ENCODE measurements at places on chromosomes 2 and 18.
A peak's percentile ranks its signal among the peaks of the same experiment; 100 is the strongest.

DNA sequence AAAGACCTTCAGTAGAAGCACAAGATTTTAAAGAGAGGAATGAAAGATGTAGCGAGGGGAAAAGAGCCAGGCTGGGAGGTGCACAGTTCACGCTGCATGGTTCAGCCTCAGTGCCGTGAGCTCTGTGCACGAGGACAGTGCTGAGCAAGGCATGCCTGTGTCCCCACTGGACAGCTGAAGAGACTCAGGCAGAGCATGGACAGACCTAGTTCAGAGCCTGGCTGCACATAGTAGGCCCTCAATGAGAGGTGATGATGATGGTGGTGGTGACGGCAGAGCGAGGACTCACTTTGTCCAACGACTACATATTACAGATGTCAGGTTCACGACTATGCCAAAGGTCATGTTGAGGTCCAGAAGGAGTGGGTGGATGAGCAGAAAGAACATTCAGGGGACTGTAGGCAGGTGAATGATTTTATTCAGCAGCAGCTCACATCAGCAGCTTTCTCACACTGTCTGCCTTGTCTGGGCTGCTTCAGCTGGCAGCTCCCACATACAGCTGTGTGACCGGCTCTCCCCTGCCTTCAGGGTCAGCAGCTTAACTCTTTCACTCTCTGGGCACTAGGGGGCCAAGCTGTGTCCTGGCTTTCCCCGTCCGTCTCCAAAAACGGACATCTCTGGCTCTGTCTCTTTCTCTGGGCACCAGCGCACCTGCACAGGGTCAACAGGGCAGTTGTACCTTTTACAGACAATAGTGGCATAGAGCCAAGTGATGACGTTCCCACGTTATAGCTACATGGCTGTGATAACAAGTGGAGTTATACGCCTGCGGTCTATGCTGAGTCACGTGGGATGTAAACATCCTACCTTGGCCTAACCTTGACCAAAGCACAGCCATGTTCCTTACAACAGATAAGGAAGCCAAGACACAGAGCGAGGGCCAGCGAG lies 128.8 kb upstream of the MSH6 start:
- no peak for DNase-seq

DNA sequence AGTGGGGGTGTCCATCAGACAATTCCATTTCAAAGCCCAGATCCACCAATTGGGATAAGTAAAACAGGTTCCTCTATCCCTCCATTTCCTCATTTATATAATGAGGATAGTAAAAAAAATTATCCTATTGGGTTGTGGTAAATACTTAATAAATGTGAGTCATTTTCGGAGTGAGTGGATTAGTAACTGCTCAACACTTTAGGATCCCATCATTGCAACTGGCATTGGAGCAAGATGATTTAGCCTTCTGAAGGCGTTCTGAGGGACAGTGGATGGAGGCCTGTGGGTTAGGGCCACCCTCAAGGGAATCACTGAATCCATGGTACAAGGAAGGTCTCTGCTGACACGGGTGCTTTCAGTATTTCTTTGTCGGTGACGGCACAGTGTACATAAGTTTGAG lies 108.6 kb upstream of the FZD7 start:
- no peak for DNase-seq

GRCh38 chr18:13120983-13121441 lies 97.5 kb upstream of the LDLRAD4 start:
- DNase-seq, result peak; percentile 38

GRCh38 chr2:9249020-9249800 lies 42.6 kb downstream of the ASAP2 start:
- DNase-seq, result peak; percentile 59

DNA sequence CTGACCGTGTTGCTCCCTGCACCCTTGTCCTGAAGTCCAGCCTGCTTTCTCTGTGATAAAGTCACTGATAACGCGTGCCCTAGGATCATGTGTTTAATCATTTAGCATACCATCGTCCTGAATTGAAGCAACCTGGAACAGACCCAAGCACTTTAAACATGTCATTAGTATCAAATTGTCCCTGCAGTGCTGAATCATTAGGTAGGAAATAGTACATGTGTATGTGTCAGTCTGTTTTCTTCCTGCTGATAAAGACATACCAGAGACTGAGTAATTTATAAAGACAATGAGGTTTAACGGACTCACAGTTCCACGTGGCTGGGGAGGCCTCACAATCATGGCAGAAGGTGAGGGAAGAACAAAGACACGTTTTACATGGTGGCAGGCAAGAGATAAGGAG lies 2.8 kb downstream of the ASB18 start:
- DNase-seq, result no peak

DNA sequence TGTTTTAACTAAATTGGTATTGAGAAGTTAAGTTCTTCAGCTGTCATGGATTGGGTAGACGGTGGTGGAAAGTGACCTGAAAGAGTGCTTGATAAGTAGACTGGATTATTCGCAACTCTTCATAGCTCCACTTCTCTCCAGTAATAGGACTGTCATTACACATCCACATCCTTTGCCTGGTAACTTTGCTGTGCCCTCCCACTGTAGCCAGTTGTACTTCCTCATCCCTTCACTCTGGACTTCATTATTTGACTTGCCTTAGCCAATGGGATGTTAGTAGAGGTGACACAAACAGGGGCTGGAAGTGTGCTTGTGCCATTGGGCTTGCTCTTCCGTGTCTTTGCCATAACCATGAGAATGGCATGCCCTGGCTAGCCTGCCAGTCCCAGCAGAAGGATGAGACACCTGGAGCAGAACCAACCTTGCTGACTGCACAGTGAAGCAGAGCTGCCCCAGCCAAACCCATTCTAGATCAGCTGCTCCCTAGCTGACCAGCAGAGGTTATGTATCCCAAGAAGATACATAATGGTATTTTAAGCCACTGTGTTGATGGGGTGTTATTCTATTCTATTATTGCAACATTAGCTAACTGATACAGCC lies 16.9 kb downstream of the QPCT start:
- DNase-seq, result no peak

DNA sequence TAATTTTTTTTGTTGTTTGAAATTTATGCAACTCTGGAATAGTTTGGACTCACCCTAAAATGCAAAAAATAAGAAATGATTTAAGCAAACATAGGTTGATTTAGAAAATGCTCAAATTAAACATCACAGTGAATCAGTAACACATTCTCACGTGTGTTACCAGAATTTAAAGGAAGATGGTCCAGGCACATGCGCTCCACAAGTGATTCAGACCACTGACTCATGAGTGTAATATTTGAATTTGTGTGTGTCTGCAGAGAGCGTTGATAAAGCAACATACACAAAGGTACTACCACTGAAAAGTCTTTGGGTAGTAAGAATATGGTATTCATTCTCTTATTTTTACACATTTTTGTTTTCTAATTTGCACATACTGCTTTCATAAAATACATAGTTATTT lies 7.9 kb downstream of the SS18 start:
- DNase-seq, result no peak

- DNase-seq, result no peak
These were observed 302.6 kb upstream of the SLC14A2 start for GRCh38 chr18:45312555-45313126.

- peak; percentile 59 for DNase-seq
These were observed 36.0 kb downstream of the PCBP1 start for GRCh38 chr2:70123051-70123828.

GRCh38 chr18:28091197-28091596 lies 85.7 kb downstream of the CDH2 start:
- DNase-seq, result no peak

GRCh38 chr2:110854355-110855081 lies 122.1 kb downstream of the ACOXL start:
- DNase-seq, result no peak

DNA sequence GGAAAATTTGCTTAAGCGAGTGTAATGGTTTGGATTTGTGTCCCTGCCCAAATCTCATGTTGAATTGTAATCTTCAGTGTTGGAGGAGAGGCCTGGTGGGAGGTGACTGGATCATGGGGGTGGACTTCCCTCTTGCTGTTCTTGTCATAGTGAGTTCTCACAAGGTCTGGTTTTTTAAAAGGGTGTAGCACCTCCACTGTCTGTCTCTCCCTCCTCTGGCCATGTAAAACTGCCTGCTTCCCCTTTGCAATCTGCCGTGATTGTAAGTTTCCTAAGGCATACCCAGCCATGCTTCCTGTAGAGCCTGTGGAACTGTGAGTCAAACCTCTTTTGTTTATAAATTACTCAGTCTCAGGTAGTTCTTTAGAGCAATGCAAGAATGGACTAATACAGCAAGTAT lies 6.6 kb downstream of the YIPF4 start:
- no peak for DNase-seq

- DNase-seq, result no peak
These were observed 14.5 kb downstream of the SLC40A1 start for GRCh38 chr2:189566046-189566445.

DNA sequence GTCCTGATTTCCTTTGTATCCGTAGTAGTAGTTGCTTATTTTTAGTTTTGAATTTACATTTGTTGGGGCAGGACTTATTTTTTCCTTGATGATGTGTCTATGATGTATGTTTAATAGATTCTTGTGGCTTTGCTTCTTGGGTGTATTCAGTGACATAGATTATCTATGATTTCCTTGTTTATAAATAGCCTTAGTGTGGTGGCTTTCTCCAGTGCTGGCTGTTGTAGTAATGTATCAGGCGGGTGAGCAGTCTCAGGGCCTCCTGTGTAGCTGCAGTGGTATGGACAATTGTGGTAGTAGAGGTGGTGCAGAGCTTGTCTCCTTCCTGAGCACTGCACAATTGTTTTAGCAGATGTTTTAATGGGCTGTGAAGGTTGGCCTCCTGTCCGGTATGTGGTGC lies 60.5 kb downstream of the SMCHD1 start:
- DNase-seq, result no peak

DNA sequence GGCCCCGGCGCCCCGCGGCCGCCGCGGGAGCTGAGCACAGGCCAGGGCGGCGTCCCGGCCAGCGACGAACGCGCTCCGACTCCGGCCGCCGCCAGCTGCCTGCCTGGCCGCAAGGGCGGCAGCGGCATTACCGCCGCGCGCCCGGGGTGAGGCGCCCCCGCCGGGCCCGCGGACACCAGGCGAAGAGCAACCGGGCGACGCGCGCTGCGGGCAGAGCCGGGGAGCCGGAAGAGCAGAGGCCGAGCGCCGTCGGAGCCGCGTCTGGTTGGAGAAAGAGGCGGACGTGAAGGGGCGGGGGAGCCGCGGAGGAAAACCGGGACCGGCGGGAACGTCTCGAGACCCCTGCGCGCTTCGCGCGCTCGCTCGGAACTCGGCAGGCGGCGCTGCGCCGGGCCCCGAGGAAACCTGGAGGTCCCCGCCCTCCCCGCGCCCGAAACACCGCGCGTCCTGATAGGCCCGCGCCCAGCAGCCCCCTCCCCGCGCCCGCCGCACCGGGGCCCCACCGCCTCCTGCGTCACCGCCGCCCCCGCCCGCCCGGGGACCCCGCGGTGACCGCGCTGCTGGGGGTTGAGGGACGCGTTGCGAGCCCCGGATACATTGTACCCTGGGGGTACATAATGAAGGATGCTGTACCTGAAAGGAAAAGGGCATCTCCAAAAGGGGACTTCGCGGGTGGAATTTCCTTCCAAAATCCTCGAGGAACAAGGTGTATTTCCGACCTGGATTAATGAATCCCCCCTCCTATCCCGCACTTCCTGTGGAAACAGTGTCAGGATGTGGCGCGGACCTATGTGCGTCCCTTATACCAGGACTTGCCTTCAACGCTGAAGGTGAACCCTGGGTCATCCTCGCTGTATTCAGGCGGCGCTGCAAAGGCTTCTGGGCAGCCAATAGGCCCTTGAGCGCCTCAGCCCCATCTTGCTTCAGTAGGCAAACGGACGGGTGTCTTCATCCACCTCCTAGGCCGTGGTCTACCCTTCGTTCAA lies 1.0 kb upstream of the B4GALT6 start:
- peak; percentile 24 for DNase-seq

GRCh38 chr2:8002765-8003393 lies 679.0 kb upstream of the ID2 start:
- no peak for DNase-seq

DNA sequence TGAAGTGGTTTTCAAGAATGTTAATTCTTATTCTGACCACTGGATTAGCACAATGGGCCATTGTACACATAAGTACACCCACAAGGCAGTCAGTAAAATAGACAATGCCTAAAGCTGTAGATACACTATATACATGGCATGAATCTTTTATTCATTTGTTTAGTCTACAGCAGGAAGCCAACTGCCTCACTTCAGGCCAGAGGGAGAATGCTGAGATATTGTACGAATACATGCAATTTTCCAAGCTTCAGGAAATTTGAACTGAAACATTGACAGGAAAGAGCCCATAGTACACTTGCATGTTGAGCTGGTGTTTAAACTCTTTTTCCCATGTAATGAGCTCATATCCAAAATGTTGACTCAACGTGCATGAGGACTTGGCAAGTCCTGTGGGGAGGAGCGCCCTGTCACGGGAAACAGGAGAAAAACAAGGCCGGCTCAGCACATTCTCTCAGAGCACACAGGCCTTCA lies 111.6 kb upstream of the CYP1B1 start:
- DNase-seq, result peak; percentile 84

- DNase-seq, result no peak
These were observed 135.9 kb downstream of the ACKR3 start for GRCh38 chr2:236705295-236706105.

GRCh38 chr2:207248702-207249377 lies 83.1 kb upstream of the KLF7 start:
- no peak for DNase-seq

DNA sequence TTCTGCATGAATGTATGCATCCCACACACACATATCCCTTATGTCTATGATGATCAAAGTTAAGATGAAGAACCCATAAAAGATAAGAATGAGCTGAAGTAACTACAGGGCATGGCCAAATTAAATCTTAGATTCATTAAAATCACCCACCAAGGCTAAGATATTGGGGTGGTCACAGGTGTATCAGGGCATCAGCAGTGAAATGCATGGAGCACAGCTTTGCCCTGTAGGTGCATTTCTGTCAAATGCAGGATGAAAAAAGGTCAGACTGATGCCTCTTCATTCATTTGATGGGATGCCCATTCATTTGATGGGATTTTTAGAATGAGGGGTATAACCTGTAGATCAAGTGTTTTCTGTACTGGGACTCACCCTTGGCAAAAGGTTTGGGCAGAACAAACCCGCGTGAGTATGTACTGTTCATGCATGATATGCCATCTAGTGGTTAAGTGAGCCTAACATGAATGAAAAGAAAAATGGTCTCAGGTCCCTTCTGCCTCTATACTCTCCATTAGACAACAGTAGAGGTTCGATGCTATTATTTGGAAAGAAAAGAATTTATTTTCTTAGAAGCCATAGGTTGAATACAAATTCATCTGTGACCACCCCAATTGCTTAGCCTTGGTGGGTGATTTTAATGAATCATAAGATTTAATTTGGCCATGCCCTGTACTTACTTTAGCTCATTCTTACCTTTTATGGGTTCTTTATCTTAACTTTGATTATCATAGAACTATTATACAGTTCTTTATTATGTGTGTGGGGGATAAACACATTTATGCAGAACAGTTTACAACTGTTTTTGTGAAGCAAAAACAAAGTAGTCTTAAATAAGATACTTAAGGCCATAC lies 43.2 kb upstream of the NOSTRIN start:
- peak; percentile 28 for DNase-seq
